ENCODE measurements at places on chromosomes 7 and 10.

GRCh38 chr7:130649004-130649790 is 19.4 kb downstream of the COPG2 start:
- no peak for DNase-seq

GRCh38 chr10:95401704-95402469 is 111.1 kb upstream of the PDLIM1 start:
- DNase-seq = no peak

DNA sequence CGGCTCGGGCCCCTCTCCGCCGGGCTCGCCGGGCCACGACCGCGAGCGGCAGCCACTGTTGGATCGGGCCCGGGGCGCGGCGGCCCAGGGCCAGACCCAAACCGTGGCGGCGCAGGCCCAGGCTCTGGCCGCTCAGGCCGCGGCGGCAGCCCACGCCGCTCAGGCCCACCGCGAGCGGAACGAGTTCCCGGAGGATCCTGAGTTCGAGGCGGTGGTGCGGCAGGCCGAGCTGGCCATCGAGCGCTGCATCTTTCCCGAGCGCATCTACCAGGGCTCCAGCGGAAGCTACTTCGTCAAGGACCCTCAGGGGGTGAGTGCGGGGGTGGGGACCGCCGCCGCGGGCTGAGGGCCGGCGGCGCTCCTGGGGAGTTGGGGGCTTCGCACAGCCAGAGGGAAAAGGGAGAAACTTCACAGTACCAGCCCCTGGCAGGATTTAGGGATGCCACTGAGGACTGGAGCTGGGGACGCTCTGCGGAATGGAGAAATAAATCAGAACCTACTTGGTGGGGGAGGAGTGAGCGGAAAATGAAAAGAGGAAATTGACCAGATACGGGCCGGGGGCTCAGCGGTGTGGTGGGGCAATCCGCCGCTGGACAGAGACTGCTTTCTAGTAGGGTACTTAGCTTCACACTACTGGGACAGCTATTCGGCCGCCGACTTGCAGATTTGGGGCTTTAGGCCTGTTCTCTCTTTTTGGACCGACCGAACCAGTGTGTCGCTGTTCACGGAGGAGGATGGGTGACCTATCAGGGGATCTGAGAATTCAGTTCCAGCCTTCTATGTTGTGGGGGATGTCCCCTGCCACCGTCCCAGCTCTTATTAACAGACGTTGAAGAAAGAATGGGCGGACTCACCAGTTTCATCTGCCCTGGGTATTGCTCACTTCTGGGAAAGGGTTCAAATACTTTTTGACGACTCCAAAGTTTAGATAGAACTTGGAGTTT is 669 bp downstream of the PI4K2A start:
- no peak for DNase-seq

DNA sequence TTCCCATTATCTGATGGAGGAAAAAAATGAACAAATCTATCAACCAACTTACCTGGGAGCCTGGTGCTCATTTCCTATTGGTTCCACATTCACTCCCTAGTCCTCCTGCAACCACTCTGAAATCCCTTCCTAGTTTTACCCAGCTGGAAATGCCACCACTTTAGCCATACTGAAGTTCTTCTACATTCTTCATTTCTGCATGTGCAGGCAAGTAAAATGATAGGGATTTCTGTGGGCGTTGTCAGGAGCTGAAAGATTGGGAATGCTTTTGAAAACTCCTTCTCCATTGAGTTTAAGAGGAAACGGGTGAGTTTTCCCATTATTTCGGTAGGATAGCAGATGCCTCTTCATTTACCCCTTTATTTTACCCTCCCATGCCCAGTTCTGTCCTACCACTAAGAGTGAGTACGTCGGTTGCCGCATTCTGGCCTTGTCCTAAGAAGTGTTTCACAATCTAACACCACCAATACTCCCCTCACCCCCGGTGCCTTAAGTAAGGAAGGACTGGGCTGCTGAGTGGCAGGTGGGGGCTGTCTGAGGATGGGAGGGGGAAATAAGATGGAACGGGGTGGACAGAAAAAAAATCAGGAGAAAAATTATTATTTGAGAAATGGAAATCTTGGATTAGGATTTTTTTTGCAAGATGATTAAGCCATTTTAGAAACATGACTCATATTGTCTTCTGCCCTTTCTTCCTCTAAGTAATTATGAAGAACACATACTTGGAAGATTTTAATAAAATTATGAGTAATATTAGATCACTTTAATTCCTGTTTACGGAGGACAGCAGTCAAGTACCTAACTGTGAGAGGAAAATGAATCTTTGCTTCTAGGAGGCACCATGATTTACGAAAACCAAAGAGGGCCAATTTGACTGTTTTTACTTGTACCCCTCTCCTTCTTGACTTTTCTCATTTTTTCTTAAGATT is 13.2 kb upstream of the TAS2R60 start:
- DNase-seq = no peak

DNA sequence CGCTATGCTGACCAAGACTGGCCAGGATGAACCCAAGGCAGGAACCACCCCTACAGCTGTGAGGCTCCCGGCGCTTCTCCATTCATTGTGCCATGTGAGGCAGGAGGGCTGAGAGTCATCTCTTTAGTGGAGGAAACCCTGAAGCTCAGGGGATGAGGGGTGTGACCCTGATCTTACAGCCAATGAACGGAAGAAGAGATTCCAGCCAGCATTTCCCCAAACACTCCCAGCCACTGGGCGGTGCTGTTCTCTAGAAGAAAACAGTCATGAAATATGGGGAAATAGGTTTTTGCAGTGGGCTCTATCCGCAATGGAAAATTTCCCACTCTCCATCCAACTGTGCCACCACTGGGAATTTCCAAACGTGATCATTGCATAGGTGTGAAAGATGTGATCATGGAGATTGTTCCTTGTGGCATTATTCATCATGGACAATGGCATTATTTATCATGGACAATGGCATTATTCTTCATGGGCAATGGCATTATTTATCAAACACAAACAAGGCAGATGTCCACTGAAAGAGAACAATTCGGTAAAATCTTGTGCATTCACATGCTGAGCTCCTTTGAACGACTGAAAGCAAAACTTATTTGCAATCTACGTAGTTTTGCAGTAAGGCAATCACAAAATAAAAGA is 14.0 kb upstream of the SLC18A2 start:
- DNase-seq = no peak

DNA sequence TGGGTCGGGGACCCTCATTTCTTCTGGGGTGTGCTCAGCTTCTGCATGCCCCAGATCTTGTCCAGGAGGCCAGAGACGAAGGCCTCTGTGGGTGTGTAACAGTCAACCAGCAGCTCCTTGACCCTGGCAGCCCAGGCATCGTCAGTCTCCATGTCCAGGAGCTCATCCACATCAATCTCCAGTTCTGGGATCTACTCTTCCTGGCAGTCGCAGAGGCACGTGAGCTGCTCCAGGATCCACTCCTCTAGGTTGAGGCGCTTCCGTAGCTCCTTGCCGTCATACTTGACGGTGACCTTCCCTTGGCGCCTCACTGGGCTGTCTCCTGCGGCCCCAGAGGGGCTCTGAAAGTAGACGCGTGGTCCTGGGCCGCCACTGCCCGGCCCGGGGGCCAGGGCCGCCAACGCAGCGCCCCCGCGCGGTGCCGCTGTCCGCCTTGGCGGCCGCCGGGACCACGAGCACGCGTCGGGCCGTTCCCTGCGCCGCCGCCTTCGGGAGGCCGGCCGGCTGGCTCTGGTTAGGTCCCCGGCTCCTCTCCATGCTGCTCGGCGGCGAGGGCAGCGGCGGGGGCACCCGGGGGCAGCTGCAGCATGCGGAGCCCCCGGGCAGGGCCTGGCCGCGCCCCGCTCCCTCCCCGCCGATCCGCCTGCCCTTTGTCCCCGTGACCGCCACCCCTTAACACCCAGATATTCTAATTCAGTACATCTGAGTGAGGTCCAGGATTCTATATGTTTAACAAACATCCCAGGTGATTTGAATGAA is 170.5 kb downstream of the SEPTIN7 start:
- DNase-seq = no peak

DNA sequence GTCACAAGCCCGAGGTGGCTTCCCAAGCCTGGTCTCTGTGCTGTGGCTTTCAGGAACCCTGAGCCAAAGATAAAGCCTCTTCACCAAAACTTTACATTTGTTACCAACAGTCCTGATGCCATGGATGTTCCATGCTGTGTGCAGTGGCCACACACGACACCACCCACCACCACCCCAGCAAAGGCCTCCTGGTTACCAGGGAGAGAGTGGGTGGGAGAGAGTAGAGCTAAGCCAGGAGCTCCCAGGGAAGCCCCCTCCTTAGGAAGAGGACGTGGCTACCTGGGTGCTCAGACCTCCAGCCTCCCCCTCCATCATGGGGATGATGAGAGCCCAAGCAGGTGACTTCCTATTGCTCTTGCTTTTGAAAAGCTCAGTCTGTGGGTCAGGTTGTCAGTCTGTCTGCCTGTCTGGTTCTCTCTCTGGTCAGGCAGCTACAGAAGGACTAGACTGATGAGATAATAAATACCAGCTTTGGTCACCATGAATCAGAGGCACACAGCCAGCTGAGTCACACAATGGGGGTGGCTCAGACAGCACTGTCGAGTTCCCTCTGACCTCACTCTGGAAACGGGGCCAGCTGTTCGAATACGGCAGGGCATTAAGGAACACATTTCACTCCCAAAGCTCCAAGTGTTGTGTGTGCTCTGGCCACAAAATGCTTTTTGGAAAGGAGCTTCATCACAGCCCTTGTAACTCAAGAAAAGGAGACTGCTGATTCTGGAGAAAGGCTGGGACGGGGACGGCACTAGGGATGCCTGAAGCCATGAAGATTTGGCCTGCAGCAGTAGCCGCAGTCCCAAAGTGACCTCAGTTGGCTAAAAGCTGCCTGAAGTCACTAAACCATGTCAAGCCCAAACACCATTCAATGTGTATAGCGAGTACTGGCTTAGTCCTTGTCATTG is 166.0 kb downstream of the FANK1 start:
- no peak for DNase-seq

- DNase-seq = no peak
Measured at GRCh38 chr10:126977216-126977615, 72.0 kb downstream of the DOCK1 start.
